ENCODE measurements at places on chromosomes 3 and 15.

- DNase-seq: peak; percentile 83
Measured at GRCh38 chr3:128922804-128923459, 43.5 kb downstream of the ACAD9 start.

- DNase-seq: no peak
Measured at GRCh38 chr3:192917028-192917403, 640 bp downstream of the MB21D2 start.

DNA sequence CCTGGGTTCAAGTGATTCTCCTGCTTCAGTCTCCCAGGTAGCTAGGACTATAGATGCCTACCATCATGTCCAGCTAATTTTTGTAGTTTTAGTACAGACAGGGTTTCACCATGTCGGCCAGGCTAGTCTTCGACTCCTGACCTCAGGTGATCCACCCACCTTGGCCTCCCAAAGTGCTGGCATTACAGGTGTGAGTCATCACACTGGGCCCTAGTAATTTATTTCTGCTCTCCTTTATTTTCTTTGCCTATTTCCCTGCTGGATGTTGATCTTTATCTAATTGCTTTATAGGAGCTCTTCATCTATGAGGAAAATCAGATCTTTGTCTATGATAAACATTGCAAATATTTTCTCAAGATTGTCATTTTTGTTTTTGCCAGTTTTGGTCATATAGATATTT lies 31.7 kb downstream of the UQCC5 start:
- no peak for DNase-seq

DNA sequence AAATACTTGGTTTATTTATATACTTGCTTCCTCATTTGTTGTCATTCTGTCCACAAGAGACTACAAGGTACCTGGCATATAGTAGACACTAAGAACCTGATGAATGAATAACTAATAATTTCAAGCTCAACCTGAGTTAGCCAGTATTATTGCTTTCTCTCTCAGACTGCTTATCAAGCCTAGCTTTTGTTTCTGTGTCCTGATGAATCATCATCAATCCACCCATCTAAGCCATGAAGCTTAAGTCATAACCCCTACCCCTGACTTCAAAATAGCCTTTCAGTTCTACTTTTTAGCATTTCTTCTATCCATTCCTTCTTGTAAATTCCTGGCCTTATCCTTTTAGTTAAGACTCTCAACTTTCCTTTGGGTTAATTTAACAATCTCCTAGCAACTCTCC lies 420.8 kb downstream of the EPHA6 start:
- no peak for DNase-seq

GRCh38 chr3:66113542-66113941 lies 74.8 kb upstream of the MAGI1 start:
- no peak for DNase-seq

DNA sequence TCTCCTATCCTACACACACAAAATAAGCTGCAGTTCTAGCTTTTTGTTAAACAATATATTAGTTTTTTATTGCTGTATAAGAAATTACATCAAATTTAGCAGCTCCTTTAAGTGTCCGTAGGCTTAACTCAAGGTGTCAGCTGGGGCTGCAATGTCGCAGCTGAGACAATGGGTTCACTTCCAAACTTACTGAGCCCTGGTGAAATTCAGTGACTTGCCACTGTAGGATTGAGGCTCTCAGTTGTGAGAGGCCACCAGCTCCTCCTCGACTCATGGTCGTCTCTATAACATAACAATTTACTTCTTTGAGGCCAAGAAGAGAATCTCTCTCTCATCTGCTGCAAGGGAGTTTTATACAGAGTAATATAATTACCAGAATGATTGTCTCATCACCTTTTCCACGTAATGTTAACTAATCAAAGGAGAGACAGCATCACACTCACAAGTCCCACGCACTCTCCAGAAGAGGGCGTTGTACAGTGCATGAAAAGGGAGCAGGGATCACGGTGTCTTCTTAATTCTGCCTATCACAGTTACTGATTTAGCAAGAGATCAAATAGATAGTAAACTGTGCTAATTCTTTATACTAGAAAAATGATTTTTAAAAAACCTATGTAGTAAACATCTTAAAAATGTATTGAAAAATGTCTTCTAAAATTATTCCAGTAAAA lies 735.6 kb upstream of the GBE1 start:
- DNase-seq: no peak

DNA sequence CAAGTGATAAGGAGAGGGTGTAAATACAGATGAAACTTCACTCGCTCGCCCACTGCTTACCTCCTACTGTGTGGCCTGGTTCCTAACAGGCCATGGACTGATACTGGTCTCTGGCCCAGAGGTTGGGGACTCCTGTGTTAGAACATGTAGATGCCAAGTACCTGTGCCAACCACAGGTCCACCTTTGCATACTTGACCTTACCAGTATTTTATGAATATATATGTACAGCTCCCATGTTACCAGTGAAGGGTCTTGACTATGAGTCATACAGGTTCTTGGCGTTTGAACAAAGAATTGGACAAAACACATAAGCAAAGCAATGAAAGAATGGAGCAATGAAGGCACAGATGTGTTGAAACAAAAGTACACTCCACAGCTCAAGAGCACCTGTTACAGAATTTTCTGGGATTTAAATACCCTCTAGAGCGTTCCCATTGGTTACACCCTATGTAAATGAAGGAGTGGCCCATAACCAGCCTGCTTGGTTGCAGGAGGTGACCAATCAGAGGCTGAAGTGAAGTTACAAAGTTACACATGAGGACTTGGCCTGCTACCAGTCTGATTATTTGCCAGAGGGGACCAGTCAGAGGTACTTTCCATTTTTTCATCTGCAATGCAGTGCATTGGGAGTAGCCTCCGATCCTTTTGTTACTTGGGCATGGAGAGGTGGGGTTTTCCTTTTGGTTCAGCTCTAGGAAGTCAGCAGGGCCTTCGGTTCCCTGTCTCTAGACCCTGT lies 1.7 kb upstream of the GFM1 start:
- no peak for DNase-seq

GRCh38 chr3:132174500-132174899 lies 139.7 kb upstream of the CPNE4 start:
- no peak for DNase-seq

DNA sequence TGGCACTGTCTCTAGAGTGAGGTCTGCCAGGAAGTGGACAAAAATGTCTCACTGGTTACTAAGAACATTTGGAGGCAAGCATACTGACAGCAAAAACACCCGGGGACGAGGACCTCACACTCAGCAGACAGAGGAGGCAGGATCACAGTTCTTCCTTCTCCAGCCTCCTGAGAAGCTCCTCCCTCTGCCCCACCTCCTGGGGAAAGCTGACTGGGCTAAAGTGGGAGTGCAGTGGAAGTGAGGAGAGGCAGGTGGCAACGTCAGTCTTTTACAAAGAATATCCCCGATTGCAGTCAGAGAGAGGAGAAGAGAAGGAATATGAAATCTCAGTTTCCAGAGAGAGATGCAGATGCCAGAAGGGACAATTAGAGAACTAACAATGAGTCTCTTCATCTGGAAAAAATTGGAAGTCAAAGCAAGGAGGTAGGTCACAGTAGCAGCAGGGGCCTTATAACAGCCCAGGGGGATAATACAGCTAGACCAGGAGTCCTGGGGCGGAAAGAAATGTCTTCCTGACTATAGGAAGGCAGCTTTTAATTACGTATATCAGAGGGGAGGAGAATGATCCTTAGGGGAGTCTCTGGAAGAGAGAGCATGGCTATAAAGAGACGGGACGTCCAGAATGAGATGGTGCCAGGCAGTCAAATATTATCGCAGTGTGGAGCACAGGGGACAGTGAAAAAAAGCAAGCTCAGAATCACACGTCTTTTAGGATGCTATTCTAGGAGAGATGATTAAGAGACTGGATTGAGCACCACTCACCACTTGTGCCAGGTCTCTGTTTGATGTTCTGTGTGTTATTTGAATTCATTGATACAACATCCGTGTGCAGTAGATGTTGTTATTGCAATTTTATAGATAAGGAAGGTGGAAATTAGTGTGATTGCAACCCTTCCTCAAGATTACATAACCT lies 47.2 kb downstream of the LEO1 start:
- DNase-seq: no peak

GRCh38 chr15:57403566-57404325 lies 27.4 kb downstream of the CGNL1 start:
- no peak for DNase-seq

DNA sequence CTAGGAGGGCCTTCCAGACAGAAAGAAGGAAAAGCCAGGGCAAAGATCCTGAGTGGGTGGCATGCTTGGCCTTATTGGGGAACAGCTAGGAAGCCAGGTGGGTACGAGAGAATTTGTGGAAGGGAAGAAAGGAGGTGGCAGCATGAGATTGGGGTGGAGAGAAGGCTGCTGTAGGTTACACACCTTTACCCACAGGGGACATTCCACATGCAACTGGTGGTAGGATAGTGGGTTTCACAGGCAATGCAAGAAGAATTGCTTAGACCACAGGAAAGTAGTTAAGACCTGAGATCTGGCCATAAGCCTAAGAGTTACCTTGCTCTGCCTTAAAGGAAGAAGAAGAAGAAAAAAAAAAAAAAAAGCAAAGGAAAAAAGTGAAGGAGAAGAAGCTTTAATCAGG lies 19.8 kb downstream of the ANP32A start:
- DNase-seq: no peak

DNA sequence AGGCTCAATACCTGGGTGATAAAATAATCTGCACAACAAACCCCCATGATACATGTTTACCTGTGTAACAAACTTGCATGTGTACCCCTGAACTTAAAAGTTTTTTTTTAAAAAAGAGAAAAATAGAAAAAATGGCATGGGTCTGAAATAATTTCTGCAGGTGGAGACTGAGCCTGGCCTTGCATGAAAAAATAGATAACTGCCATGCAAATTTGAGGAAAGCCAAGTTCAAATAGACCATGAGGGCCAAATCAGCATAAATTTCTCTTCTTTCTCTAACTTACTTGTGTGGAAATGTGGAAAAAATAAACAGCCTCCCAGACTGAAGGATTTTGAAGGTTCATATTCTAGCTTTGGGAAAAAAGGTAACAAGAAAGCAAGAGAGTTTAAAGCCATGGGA lies 744 bp upstream of the ACKR4 start:
- DNase-seq: no peak

- DNase-seq: no peak
Measured at GRCh38 chr15:61301701-61302100, 72.6 kb upstream of the RORA start.

- DNase-seq: no peak
Measured at GRCh38 chr3:30443756-30444673, 162.4 kb upstream of the TGFBR2 start.
